Right cardiac atrium (tissue), 5 donors: ENCODE measurements at places on chromosomes 6 and 20. TPM values are rescaled to one million over a fixed set of nuclear protein-coding genes. Genes with fewer than 3 reads are reported as not detected.
A peak's percentile ranks its signal among the peaks of the same experiment; 100 is the strongest.

Gene AVP
- polyA plus RNA-seq: not detected

Gene TOMM6
- polyA plus RNA-seq: 228 TPM

Gene KCNG1
- 0.41 TPM for polyA plus RNA-seq

GRCh38 chr20:43514648-43514999 lies 7.1 kb downstream of the L3MBTL1 start:
- DNase-seq: peak; percentile 85

GRCh38 chr6:14128012-14128411 lies 10.4 kb downstream of the CD83 start:
- no peak for DNase-seq

GRCh38 chr6:116611056-116611455 lies 5.2 kb upstream of the RSPH4A start:
- DNase-seq: no peak

DNA sequence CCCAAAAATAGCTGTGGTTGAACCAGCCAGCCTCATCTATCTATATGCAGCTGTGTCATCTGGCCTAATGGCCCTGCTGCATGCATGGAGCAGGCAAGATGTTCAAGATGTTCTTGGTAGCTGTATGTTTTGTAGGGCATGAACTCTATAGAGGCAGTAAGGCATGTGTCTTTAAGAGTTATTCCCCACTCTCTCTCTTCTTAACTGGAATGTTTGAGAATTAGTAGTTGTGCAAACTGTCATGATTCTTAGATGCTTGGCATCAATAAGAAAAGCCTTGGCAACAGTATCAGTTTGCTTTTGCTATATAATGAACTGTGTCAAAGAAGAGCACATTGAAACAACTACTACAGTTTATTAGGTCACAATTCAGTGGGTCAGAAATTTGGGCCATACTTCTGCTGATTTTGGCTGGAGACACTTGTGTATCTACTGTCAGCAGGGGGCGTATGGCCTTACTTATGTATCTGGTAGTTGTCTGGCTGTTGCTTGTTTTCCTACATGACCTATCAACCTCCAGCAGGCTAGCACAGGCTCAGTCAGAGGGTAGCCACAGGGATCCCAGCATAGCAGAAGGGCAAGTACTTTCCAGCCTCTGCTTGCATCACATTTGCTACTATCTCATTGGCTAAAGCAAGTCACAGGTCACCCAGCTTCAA lies 56.1 kb upstream of the LAMP5 start:
- DNase-seq: no peak

GRCh38 chr6:15588971-15589634 lies 73.7 kb downstream of the DTNBP1 start:
- DNase-seq: no peak

DNA sequence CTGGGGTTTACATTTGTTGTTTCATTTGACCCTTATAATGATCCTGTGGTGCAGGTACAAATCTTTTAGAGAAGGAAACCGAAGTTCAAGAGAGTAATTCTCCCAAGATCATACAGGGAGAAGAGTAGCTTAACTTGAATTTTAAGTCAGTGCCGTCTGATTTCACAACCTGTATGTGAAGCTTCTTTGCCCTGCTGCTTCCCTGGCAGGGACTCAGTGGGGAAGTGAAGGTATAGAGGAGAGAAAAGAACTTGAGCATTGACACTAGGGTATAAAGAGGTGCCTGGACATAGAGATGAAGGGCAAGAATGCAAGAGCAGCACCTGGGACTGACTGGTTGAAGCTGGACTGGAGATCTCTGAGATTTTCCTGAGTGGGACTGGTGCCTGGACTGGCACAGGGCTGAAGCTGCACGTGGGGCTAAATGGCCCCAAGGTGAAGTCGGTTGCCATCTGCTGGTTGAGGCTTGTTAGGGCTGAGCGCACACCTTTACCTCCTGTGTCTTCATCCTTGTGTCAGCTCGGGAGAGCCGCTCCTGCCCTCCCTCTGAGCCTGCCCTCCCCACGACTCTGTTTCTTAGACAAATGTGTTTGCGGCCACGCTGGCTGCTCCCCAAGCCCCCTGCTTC lies 41.8 kb downstream of the FARS2 start:
- peak; percentile 57 for DNase-seq

GRCh38 chr6:149428606-149429005 lies 28.5 kb downstream of the SUMO4 start:
- DNase-seq: no peak
